ENCODE measurements at places on chromosomes 4 and X.

GRCh38 chr4:77917601-77918000, 55.0 kb downstream of the MRPL1 start:
- no peak for DNase-seq

- DNase-seq, result no peak
These were observed 58.3 kb upstream of the HPGD start for GRCh38 chr4:174580597-174580996.

DNA sequence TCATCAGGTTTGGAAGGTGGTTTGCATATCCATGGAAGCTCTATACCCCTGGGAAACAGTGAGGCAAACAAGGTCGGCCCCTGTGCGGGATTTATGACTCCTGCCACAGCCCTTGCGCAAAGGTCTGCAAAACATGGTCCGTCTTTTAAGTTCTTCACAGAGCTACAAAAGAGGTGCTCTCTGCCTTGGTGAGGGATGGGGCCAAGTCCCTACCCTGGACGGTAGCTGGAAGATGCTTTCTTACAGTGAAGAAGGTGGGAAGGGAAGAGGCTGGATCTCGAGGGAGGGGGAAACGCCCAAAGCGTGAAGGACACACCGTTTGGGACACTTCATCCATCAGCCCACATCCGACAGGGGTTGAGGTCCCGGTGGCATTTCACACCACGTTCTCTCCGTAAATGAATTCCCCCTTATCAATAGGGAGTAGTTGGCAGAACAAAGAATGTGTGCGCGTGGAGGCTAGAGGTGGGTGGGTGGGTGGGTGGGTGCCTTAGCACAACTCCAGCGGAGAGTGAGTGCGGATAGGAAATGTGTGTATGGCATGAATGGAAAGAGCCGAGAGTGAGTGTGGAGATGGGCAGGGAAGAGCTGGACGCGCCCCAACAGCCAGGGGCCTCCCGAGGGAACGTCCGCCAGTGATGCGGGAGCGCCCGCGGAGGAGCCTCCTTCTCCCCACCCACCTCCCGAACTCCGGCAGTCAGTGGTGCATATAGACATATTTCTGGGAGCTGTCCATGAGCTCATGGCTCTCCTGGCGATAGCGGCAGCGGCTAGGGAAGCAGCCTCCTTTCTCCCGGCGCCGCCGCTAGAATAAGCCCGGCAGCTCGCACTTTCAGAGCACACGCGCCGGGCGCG, 68.3 kb downstream of the LARP7 start:
- DNase-seq, result no peak

DNA sequence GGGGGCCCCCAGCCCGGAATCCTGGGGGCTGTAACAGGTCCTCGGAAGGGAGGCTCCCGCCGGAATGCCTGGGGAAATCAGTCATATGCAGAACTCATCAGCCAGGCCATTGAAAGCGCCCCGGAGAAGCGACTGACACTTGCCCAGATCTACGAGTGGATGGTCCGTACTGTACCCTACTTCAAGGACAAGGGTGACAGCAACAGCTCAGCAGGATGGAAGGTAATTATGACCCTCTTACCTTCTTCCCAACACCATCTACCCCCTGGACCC, 1.0 kb downstream of the FOXO4 start:
- no peak for DNase-seq

DNA sequence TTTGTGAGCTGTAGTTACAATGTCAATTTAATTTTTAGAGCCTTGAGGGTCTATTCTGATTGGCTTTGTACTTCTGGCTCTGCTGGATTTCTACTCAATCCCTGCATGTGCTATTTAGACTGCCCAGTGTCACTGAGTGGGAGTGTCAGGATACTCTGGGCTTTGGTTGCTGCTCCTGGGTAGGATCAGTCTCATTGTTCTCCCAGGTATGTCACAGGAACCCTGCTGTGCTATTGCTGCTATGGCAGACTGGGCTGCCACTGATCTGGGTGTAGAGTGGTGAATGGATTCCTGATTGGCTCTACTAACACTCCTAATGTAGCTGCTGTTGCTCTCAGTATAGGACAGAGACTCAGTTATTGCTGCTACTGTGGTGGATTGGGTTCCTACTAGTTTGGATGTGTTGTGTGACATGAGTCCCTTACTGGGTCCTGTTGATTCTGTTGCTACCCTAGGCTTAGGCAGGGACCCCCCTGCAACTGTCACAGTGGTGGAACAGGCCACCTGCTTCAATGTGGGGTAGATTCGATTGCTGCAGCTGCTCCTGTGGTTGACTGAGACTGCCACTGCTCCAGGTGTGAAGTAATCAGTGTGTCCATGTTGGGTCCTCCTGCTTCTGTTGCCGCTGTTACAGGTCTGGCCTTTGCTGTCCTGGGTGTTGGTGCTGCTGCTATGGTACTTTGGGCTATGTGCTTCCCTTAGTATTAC, 707.8 kb upstream of the AMOT start:
- DNase-seq, result no peak

DNA sequence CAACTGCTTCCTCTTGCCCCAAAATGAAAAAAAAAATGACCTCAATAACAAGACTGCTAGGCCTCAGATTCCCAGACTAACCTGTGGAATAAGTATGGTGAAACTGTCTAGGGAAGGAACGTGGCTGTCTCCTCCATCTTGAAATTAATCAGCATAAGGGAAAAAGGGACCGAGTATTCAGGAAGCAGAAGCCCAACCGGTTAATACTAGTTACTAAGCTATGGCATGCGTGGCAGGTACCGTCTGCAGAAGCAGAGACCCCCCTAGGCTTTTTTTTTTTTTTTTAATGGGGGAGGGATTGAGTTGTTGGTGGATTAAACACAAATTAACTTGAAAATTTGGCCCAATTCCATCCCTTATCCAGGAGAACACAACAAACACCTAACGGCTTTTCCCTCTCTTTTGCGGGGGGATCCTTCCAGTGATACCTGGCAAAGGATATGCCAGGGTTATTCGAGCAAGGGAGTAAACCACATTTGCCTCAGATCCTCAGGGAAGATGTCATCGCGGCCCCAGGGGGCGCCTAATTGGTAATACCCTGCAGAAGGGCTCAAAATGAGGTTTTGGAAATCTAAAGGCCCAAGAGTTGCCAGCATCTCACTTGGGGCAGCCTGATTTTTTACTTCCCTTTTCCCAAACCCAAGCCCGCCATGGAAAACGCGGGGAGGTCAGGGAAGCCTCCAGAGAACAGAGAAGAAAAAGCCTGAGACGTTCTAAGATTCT, 893 bp downstream of the RLIM start:
- no peak for DNase-seq

GRCh38 chr4:22515888-22516541, at the start of gene ADGRA3:
TSS of gene ADGRA3 (minus strand) at chr4:22516066. CDS start at chr4:22515784, 282 bp downstream.
- DNase-seq, result no peak

- DNase-seq, result no peak
These were observed 7.4 kb upstream of the HS3ST1 start for GRCh38 chr4:11436084-11436483.

DNA sequence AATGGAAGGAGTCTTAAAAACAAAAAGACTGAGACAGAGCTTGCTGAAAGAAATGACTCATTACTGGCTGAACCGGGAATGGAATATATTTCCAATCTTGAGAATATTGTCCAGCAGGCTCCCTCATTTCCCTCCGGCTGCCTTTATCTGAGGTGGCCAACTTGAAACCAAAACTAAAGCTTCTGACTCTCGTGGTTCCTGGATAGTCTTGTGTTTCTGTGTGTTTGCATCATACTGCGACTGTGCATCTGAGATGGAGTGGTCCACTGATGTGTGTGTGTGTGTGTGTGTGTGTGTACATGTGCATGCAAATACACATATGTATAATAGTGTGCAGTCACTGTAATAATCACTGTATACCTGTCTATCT, 145.6 kb upstream of the SCML1 start:
- no peak for DNase-seq

DNA sequence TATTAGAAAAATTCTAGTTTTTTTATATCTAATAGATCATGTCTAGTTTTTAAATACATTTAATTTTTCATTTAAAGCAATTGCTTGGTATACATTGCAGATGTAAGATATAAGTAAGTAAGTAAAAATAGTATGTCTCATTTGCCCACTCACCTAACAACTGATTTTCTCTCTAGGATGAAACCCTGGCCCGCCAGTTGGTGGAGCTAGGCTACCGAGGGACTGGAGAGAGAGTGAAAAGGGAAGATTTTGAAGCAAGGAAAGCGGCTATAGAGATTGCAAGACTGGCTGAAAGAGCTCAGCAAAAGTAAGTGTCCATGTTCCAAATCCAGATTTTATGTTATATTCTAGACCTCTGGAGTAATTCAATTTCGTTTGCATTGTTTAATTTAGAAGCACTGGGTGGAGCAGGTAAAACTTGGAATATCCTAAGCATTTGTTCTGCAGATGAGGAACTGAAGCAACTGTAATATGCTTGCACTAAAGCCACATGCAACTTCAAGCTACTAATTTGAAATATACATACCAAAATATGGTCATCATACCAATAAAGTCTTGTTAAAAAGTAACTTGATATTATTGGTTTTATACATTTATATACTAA, 27.1 kb downstream of the CFAP299 start:
- DNase-seq, result no peak

- no peak for DNase-seq
These were observed 220.9 kb downstream of the MAML3 start for GRCh38 chr4:139933104-139933503.

GRCh38 chr4:15910155-15910940, 28.2 kb downstream of the FGFBP1 start:
- no peak for DNase-seq

DNA sequence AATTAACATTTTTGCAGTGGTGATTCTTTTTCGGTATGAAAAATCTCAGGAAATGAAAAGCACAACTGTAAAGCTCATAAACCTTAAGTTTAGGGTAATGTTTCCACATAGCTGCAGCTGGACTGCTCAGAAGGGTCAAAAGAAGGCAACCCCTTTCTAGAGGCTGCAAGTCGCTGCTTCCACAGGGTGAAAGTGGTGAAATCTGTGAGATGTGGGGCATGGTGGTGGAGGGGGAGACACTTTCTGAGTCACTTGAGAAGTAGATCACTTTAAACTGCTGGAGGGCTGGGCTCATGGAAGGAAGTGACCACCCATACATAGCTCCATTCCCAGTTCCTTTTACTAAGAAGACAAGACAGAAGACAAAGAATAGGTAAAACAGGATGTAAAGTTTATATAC, 8.7 kb downstream of the SFRP2 start:
- no peak for DNase-seq

GRCh38 chr4:26020083-26020668, 106.2 kb downstream of the SMIM20 start:
- DNase-seq, result no peak

- no peak for DNase-seq
These were observed 17.6 kb downstream of the MAGEA8 start for GRCh38 chrX:149898554-149898953.

- DNase-seq, result no peak
These were observed 28.8 kb downstream of the PPP2R3B start for GRCh38 chrX:357693-358471.

DNA sequence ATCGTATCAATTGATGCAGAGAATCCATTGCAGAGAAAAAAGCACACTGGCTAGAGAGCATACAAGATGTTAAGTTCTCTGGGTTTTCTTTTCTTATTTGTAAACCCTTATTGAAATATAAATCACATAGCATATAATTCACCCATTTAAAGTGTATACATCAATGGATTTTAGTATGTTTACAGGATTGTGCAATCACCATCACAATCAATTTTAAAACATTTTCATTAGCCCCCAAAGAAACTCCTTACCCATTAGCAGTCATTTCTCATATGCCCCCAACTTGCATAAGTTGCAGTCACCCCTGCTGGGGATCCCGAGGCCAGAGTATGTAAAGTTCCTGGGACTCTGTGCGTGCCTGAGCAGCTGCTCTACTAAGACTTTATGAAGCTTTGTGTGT, 34.9 kb upstream of the TRO start:
- DNase-seq, result no peak

GRCh38 chrX:10797466-10797865, 177.1 kb upstream of the MID1 start:
- no peak for DNase-seq

GRCh38 chr4:8422327-8422726, 18.2 kb downstream of the ACOX3 start:
- no peak for DNase-seq

DNA sequence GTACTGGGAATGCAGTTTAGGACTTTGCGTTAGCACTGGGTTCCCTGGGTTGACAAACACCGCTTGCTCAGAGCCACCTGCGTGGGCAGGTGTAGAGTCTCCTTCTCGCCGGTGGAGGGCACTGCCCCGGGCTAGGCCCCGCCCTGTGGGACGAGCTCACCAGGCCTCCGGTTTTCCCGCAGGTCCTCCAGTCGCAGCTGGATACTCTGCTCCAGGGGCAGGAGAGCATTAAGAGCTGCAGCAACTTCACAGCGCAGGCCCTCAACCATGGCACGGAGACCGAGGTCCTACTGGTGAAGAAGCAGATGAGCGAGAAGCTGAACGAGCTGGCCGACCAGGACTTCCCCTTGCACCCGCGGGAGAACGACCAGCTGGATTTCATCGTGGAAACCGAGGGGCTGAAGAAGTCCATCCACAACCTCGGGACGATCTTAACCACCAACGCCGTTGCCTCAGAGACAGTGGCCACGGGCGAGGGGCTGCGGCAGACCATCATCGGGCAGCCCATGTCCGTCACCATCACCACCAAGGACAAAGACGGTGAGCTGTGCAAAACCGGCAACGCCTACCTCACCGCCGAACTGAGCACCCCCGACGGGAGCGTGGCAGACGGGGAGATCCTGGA, 49.2 kb upstream of the MND1 start:
- no peak for DNase-seq

DNA sequence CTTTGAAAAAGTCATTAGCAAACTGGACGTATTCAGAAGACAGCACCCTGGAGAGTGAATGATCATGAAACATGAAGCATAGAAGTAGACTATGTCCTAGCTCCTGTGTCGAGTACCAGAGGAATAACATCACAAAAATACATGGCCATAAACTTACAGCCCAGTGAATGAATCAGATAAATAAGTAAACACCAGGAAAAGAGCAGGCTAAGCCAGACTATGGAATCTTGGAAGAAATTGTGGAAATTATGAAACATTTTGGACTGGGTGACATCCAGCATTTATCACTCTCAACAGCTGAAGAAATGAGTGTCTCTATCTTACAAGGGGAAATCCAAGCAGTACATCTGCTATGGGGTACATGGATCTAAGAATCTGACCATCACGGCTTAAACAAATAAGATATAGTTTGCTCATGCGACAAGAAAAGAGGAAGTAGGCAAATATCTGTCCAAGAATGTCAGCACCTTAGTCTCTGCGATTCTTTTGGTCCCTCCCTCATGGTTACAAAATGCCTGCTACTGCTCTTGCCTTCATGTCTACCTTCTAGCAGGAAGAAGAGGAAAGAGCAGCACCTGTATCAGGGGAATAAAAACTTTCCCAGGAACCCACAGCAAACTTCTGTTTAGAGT, 481.5 kb downstream of the BCOR start:
- no peak for DNase-seq

DNA sequence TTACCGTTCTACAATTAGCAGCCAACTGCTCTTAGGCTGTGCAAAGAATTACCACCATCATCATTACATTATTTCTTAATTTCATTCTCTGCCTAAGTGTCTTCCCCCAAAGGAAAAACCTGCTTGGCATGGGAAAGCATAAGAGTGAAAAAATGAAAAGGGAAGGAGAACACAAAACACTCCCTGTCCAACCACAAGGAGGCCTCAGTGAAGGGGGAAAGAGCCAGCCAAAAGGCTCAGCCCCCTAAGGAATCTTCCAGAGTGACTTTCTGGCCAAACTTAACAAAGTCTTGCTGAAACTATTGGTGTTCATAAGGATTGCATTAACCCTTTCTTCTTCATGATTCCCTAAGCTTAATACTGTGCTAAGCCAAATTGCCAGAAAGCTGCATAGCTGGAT, 287.4 kb downstream of the SMARCA1 start:
- DNase-seq, result no peak

- DNase-seq, result no peak
These were observed 58.4 kb upstream of the ATOH1 start for GRCh38 chr4:93770201-93770600.

- DNase-seq, result no peak
These were observed 33.0 kb downstream of the AFF1 start for GRCh38 chr4:86967798-86968197.
